ENCODE measurements at places on chromosomes 7 and 10. TPM values are rescaled to one million over a fixed set of nuclear protein-coding genes. Genes with fewer than 3 reads are reported as not detected.

GRCh38 chr10:3889961-3890522 is 105.0 kb upstream of the KLF6 start:
- H3K4me1 ChIP-seq, result peaks cover 4% of the 10 kb centered on the region
- H3K4me3 ChIP-seq, result no peak overlapping the region
- DNase-seq, result no peak
- H3K27me3 ChIP-seq, result no peaks in the 10 kb centered on the region

DNA sequence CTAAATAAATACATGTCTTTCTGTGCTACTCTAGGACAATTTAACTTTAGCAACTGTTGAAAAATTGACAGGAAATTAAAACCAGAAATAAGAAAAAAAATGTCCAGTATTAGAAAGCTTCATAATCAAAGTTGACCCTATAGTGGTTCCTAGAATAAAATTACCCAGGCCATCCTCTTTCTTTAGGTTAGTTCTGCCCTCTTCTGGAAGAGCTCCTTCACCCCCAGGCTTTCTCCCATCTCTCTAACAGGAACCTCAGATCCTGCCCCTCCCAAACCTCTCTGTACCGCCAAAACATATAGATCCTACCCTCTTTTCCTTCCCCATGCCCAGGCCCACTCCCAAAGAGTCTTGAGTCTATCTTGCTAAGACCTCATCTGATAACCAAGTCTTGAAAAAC is 159.4 kb upstream of the CDK1 start:
- no peaks in the 10 kb centered on the region for H3K4me1 ChIP-seq
- no peak overlapping the region for H3K27ac ChIP-seq
- no peaks in the 10 kb centered on the region for H3K27me3 ChIP-seq
- H3K4me3 ChIP-seq, result no peak overlapping the region

GRCh38 chr10:121983852-121984251 is 5.1 kb upstream of the TACC2 start:
- H3K4me1 ChIP-seq, result no peaks in the 10 kb centered on the region
- H3K4me3 ChIP-seq, result no peak overlapping the region
- no peak for DNase-seq
- H3K36me3 ChIP-seq, result peaks cover 10% of the 10 kb centered on the region
- no peaks in the 10 kb centered on the region for H3K27me3 ChIP-seq

- H3K4me1 ChIP-seq, result no peaks in the 10 kb centered on the region
- no peaks in the 10 kb centered on the region for H3K36me3 ChIP-seq
- no peak for DNase-seq
- H3K27me3 ChIP-seq, result no peaks in the 10 kb centered on the region
- H3K27ac ChIP-seq, result no peak overlapping the region
- H3K4me3 ChIP-seq, result no peak overlapping the region
Observed at GRCh38 chr10:126090443-126090842, 194.1 kb downstream of the FANK1 start.

GRCh38 chr7:1510780-1511154 is 6.6 kb upstream of the INTS1 start:
- no peak overlapping the region for H3K4me3 ChIP-seq
- H3K27me3 ChIP-seq, result no peaks in the 10 kb centered on the region
- no peaks in the 10 kb centered on the region for H3K4me1 ChIP-seq
- H3K27ac ChIP-seq, result no peak overlapping the region
- H3K36me3 ChIP-seq, result no peaks in the 10 kb centered on the region
- DNase-seq, result no peak

DNA sequence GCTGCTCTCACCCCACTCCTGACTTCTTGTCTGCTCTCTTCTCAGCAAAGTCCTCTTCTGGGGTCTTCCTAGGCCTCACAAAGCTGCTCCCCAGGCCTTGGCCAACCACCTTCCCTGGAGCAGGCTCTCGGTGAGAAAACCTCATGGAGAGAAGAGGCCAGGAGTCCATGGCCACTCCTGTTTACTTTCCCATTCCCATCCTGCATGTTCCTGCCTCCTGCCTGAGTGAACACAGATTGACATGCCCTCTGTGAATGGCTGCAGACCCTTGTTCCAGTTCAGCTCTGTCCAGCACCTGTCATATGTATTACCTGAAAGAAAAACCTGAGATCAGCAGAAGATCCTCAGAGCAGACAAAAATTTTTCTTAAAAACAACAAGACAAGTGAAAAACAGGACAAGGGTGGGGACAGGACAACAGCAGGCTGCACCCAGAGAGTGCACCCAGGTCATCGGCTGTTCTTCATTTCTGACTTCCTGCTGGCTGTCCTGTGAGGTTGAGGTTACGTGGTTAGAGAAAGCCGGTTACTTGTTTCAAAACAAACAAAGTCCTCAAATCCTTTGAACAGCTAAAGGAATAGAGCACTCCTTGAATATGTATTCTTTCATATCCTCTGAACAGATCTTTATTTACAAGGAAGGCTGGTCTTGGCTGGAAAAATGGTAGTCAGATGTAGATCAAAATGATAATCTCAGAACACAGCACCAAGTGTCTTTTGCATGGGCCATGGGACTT is 34.0 kb upstream of the DLD start:
- no peak overlapping the region for H3K4me3 ChIP-seq
- H3K36me3 ChIP-seq, result no peaks in the 10 kb centered on the region
- no peak overlapping the region for H3K27ac ChIP-seq
- no peaks in the 10 kb centered on the region for H3K27me3 ChIP-seq
- H3K4me1 ChIP-seq, result no peaks in the 10 kb centered on the region

- DNase-seq, result no peak
- no peak overlapping the region for H3K4me3 ChIP-seq
- no peak overlapping the region for H3K27ac ChIP-seq
- H3K4me1 ChIP-seq, result no peaks in the 10 kb centered on the region
- H3K27me3 ChIP-seq, result no peaks in the 10 kb centered on the region
Observed at GRCh38 chr10:35005868-35006267, 84.3 kb downstream of the CUL2 start.

DNA sequence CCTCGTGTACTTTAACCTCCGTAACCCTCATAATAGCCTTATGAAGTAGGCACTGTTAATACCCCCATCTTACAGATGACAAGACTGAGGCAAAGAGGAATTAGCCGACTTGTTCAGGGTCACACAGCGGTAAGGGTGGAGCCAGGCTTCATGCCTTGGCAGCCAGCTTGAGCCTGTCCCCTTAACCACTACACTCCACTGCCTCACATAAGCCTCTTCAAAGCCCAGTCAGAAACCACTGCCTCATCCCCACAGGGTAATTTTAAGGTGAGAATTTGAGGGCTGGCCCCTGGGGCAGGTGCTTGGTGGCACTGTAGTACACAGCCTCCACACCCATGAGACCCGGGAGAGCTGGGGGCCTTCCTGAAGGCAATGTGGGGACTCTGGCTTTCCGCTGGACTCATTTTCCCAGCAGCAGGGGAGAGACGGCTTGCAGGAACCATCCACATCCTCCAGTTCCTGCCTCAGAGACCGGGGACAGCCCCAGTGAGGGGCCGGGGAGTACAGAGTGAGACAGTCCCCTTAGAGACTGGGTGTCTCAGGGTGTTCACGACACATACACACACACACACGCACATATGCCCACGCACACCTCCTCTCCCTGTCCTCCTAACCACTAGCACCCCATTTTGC is 7.6 kb upstream of the C10orf105 start:
- no peak overlapping the region for H3K27ac ChIP-seq
- H3K27me3 ChIP-seq, result no peaks in the 10 kb centered on the region
- no peak for DNase-seq
- H3K4me3 ChIP-seq, result no peak overlapping the region
- H3K4me1 ChIP-seq, result no peaks in the 10 kb centered on the region

DNA sequence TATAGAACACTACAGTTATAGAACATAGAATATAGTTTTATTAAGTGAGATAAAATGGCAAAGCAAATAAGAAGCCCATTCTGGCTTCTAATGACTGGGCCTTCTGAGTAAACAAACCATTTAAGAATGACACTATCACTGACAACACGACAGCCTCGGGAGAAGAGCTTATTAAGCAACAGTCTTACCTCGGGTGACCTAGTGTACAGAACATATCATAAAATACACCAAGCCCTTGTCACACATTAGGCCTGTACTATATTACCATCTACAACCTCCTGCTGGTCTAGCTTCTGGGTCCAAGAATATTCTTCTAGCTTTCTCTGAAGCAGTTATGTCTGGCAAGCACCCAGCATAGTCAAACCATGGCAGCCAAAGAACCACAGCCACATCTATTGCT is 32.0 kb downstream of the CCDC186 start:
- H3K4me3 ChIP-seq, result no peak overlapping the region
- DNase-seq, result no peak
- no peaks in the 10 kb centered on the region for H3K27me3 ChIP-seq
- H3K27ac ChIP-seq, result no peak overlapping the region
- H3K36me3 ChIP-seq, result peaks cover 22% of the 10 kb centered on the region
- H3K4me1 ChIP-seq, result no peaks in the 10 kb centered on the region

GRCh38 chr10:79184145-79184625 is 115.4 kb downstream of the ZMIZ1 start:
- no peak overlapping the region for H3K27ac ChIP-seq
- no peaks in the 10 kb centered on the region for H3K27me3 ChIP-seq
- peaks cover 5% of the 10 kb centered on the region for H3K4me1 ChIP-seq
- no peak overlapping the region for H3K4me3 ChIP-seq
- H3K36me3 ChIP-seq, result no peaks in the 10 kb centered on the region

- no peak for DNase-seq
- H3K27ac ChIP-seq, result no peak overlapping the region
- no peak overlapping the region for H3K4me3 ChIP-seq
- no peaks in the 10 kb centered on the region for H3K36me3 ChIP-seq
- H3K4me1 ChIP-seq, result no peaks in the 10 kb centered on the region
Observed at GRCh38 chr7:136657482-136657921, 210.9 kb upstream of the CHRM2 start.

DNA sequence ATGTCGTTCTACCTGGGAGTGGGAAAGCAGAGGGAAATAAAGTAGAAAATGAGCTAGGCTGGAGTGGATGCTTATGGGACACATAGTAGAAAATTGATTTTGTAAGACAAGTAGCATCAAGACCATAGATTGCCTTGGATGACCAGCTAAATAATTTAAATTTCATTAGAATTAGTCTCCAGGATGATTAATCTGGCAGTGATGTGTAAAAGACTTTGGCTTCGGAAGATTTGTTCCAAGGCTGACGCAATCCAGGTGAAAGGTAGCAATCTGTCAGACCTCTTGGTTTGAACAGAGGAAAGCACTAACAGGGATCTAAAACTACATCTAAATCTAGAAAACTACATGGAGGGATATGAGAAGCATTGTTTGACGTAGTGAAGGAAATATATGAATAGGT is 236.5 kb downstream of the ARL4A start:
- H3K27me3 ChIP-seq, result no peaks in the 10 kb centered on the region
- no peak overlapping the region for H3K4me3 ChIP-seq
- H3K27ac ChIP-seq, result no peak overlapping the region
- no peaks in the 10 kb centered on the region for H3K4me1 ChIP-seq
- no peak for DNase-seq

- H3K36me3 ChIP-seq, result peaks cover 13% of the 10 kb centered on the region
- H3K27me3 ChIP-seq, result no peaks in the 10 kb centered on the region
- H3K4me3 ChIP-seq, result no peak overlapping the region
- DNase-seq, result no peak
- no peaks in the 10 kb centered on the region for H3K4me1 ChIP-seq
Observed at GRCh38 chr7:48078470-48078869, 10.6 kb upstream of the UPP1 start.

DNA sequence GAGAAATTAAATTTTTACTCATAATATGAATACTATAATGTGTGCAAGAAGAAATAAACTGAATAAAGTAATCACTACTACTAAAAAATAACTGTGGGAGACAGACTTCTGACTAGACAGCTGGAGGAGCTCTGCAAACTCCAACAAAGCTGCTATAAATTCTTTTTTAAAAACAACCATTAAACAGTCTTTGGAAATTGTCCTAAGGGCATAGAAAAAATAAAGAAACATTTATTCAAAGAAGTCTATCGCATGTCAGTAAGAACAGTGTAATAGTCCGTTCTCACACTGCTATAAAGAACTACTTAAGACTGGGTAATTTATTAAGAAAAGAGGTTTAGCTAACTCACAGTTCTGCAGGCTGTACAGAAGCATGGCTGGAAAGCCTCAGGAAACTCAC is 56.0 kb downstream of the ZPBP start:
- H3K27ac ChIP-seq, result no peak overlapping the region
- DNase-seq, result no peak
- H3K4me3 ChIP-seq, result no peak overlapping the region
- no peaks in the 10 kb centered on the region for H3K36me3 ChIP-seq
- no peaks in the 10 kb centered on the region for H3K4me1 ChIP-seq

GRCh38 chr10:26806557-26806956 is 54.2 kb downstream of the ABI1 start:
- peaks cover 5% of the 10 kb centered on the region for H3K4me1 ChIP-seq
- H3K36me3 ChIP-seq, result no peaks in the 10 kb centered on the region
- DNase-seq, result no peak
- no peak overlapping the region for H3K27ac ChIP-seq
- H3K4me3 ChIP-seq, result no peak overlapping the region

DNA sequence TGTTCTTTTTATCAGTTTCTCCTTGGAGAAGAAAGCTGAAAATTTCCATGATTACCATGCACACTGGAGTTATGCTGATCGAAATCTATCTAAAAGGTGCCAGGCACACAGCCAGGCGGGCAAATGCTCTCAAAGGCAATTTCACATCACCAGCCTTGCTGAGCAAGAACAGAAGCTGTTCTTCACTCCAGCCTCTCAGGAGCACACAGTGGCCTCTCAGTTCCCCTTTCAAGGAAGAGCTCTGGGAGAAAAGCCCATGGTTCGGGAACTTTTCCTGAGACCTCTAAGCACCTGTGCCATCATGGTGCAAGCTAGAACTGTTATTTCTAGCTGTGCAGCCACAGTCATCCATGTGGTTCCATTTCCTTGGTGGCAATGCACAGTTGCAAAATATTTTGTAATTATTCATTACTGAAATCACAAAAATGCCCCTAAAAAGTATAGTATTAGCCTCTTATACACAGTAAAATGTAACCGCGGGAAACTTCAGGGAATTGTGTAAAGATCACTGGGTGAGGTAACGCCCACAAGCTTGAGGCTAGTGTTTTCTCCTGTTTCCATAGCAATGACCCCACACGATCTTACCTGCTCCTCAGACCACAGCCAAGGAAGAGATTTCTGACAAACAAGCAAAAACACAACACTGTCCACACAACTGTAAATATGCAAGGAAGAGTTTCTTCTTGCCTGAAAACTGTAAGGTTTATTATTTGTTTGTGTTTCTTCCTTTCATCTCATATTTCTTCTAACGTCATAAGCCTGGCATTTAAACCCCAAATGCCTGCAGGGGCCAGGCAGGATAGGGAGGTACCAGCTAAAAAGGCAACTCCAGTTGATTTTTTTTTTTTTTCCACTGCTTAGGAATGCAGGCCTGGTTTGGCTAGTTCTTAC is 121.2 kb downstream of the FAM107B start:
- H3K27ac ChIP-seq, result no peak overlapping the region
- DNase-seq, result peak; percentile 52
- H3K4me3 ChIP-seq, result no peak overlapping the region
- H3K4me1 ChIP-seq, result peaks cover 8% of the 10 kb centered on the region
- 0 out of 2 replicates have a peak, but pooled peaks cover 2% of the 10 kb centered on the region for H3K27me3 ChIP-seq

The LIPM gene
- total RNA-seq, result not detected

The HGF gene
- total RNA-seq, result 0.15 TPM

The EN2 gene
- 0.15 TPM for total RNA-seq

The ASIC3 gene
- 1.7 TPM for total RNA-seq

The ZNF775 gene
- total RNA-seq, result 9.7 TPM

The VKORC1L1 gene
- total RNA-seq, result 29.4 TPM
